Aorta (tissue), 5 donors: ENCODE measurements at places on chromosomes 11 and 22. TPM values are rescaled to one million over a fixed set of nuclear protein-coding genes. Genes with fewer than 3 reads are reported as not detected.

- DNase-seq: peak; percentile 63
Measured at GRCh38 chr11:74749127-74749964, 697 bp downstream of the RNF169 start.

GRCh38 chr22:31647523-31648320, 14.3 kb downstream of the PISD start:
- no peak for DNase-seq

DNA sequence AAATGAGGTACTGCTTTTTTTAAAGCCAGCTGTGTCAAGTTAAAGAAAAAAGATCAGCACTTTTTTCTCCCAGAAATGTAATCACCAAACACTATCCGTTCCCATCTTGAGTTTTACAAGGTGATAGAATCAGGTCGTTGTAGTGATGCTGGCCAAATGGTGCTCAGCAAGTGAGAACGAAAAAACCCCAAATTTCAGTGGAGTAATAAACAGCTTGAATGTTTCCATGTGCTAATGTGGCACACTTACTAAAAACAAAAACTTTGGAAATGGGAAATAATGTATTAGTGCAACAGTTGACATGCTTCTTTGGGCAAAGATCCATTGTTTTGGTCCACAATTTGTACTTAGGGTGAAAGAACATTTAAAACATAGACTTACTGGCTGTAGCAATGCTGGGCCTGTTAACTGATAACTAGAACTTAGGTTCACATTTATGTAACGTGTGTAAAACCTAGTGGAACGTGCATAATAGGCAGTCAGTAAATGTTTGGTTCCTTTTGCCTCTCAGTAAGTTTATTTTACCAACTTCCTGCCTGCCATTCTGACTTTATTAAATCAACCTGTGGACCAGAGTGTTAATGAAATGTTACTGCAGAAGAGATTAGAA, 15.4 kb upstream of the GDPD4 start:
- no peak for DNase-seq

- no peak for DNase-seq
Measured at GRCh38 chr22:40819599-40820140, 524 bp upstream of the SLC25A17 start.

- DNase-seq: no peak
Measured at GRCh38 chr11:78224906-78225420, 36.2 kb downstream of the USP35 start.

DNA sequence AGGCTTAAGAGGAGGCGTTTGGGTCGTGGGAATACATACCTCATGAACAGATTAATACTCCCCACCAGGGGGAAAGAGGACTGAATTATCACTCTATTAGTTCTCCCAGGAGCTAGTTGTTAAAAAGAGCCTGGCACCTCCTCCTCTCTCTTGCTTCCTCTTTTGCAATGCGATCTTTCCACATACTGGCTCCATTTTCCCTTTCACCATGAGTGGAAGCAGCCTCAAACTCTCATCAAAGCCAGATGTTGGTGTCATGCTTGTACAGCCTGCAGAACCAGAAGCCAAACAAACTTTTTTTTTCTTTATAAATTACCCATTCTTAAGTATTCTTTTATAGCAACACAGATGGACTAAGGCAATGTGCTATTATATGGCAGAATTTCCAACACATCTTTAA, 258.5 kb downstream of the FAM76B start:
- DNase-seq: no peak

GRCh38 chr11:67628710-67629385, 889 bp downstream of the NUDT8 start:
- DNase-seq: peak; percentile 74

GRCh38 chr22:20130731-20131596, 640 bp upstream of the ZDHHC8 start:
- DNase-seq: peak; percentile 95

DNA sequence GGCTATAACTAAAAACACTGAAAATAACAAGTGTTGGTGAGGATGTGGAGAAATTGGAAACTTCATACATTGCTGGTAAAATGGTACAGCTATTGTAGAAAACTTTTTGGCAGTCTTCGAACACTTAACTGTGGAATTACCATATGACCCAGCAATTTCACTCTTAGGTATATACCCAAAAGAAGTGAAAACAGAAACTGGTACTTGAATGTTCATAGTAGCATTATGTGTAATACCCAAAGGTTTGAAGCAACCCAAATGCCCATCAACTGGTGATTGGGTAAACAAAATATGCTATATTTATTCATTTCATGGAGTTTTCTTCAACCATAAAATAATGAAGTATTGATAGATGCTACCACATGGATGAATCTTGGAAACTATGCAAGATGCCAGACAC, 40.8 kb upstream of the FTH1 start:
- DNase-seq: no peak

DNA sequence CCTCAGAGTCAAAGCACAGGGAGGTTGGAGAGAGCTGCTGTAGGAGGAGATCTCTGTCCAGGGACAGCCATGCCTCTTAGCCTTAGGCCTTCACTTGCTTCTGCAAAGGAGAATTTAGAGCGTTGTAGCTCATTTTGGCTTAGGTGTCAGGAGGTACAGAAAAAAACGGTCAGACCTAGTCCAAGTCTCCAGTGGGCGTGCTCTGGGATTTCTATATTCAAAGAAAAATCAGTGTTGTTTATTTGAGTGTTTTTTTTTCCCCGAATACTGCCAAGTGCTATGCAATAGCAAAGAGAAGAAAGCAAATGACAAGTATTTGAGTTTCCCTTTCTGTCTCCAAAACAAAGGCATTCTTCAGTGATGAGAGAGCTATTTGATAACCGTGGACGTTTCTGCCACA, 22.7 kb upstream of the OPCML start:
- DNase-seq: no peak

DNA sequence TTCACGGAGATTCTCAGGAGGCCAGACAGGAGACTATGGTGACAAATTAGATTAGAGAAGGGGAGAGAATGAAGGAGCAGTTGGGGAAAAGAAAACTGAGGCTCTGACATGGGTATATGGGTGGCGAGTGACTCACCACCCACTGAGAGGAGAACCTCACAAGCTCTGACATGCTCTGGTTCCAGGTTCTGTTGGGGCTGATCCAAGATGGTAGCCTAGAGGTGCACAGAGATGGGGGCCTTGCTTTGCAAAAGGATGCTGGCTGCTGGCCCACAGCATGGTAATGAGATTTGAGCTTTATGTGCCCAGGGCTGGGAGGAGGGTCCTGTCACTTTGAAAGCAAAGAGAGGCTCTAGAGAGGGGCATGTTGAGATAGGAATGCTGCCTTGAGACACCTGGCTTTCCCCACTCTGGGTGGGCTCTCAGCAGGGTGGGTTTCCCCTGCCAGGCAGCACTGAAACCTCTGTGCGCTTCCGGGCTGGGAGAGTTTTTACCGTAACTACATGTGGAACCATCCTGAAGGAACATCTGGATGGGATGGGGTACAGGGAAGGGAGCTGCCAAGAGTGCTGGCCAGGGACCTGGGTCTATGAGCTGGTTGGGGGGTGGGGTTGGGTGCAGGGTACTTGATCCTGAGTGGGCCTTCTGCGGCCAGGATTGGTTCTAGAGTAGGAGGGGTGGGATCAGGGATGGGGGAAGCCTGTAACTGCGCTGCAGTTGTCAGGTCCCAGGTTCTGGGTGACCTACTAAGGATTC, 1.2 kb upstream of the GRK2 start:
- no peak for DNase-seq

DNA sequence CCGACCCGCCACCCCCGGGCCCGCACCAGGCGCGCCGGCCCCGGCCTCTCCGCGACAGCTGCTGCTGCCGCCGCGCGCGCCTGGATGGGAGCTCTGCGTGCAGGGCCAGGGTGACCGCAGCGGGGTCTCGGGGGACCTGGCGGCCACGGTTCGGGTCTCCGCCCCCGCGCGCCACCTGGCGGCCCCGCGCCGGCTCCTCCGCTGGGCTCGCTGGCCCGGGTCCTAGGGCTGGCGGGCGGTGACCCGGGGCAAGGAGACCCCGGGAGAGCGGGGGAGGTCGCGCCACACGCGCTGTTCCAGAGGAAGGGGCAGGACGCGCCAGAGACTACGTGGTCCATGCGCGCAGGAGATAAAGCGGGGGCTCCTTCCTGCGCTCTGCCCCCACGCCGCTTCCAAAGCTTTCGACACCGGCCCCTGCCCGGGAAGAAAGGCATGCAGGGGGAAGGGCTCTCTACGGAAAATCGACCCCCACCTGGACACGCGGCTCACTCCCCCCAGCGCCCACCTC, 562 bp downstream of the SHANK2 start:
- no peak for DNase-seq

DNA sequence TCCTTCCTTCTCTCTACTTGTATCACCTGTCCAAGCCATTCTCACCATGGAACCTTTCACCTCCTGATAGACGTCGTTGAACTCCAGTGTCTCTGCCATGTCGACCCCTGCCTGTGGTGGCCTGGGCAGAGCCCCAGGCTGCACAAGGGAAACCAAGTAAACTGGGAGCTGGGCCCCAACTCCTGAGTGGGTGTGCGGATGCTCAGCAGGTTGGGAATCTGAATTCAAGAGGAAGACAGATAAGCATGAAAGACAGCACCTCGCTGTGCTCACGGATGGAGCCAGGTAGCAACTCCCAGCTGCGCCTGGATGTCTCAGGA, 709 bp downstream of the SSRP1 start:
- DNase-seq: no peak

DNA sequence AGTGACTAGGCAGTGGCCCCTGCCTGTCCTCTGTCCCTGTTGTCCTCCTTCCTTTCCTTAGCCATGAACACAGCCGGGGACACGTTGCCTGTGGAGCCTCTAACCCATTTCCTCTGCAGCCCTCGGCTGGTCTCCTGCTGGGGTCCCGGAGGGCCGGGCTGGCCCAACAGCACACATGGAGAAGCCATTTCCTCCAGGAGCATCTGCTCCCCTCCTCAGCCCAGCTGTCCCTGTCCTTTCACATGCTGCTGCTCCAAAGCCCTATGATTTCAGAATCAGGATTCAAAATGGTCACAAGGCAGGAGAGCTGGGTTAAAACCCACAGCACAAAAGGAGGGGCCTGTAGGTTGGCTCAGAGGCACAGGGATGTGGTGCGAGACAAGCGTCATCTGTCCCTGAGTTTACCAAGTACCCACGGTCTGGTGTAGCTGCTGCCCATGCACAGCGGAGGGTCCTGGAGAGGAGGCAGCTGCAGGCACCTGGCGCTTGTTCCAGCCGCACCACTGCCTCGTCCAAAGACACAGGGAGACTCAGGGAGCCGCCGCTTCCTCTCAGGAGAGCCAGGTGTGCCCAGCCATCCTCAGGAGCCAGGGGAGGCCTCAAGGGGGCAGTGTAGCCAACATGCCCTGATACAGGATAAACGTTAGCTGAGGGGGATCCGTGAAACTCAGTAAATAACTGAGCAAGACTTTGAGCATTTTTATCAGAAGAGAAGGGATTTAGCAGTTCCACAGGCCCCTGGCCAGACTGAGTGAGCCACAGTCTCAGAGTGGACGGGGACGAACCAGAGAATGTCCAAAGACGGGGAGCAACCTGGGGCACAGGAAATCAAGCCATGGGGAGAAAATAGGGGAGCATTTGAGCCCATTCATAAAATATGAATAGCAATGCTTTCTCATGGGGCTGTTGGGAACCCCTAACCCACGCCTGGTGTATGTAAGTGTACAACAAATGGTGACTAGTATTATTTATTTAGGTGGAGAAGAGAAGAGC, 3.9 kb upstream of the VSIG10L2 start:
- DNase-seq: peak; percentile 79

GRCh38 chr11:110463153-110463552, 33.4 kb downstream of the FDX1 start:
- DNase-seq: peak; percentile 63

GRCh38 chr11:11171285-11171684, 181.8 kb downstream of the CSNK2A3 start:
- no peak for DNase-seq

GRCh38 chr11:117970400-117971024, 15.7 kb upstream of the IL10RA start:
- peak; percentile 65 for DNase-seq

GRCh38 chr11:120714438-120714837, 202.9 kb downstream of the GRIK4 start:
- DNase-seq: no peak

DNA sequence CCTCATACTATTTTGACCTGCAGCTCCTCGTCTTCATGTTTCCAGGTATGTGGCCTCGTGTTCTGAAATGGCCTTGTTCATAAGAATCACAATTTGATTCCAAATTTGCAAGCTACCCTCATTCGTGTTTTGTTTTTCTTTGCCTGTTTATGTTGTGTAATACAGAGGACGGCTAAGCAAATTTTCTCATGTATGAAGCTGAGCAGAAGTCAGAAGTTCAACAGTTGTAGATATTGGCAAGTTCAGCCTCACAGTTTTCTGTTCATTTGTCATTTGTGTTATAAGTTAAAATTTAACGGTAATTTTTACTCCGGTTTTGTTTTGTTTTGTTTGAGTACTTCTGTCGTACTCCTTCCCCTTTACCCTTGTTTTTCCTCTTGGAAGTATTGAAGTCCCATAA, 15.4 kb upstream of the CHEK1 start:
- no peak for DNase-seq

GRCh38 chr22:40076702-40077645, 82.2 kb downstream of the FAM83F start:
- no peak for DNase-seq

Gene ARHGAP42
- total RNA-seq: 15.8 TPM

Gene SMC1B
- total RNA-seq: not detected

Gene GGT5
- 61.6 TPM for total RNA-seq

Gene NOL12
- 11.1 TPM for total RNA-seq

Gene LRRC56
- total RNA-seq: 1.0 TPM

Gene DRICH1
- not detected for total RNA-seq

Gene SCN3B
- total RNA-seq: 0.16 TPM

Gene NOX4
- 91.9 TPM for total RNA-seq

Gene CFL1
- 563 TPM for total RNA-seq

Gene INS
- total RNA-seq: 2.1 TPM

Gene RBFOX2
- 152 TPM for total RNA-seq
